ENCODE measurements at places on chromosomes 7 and 10.

DNA sequence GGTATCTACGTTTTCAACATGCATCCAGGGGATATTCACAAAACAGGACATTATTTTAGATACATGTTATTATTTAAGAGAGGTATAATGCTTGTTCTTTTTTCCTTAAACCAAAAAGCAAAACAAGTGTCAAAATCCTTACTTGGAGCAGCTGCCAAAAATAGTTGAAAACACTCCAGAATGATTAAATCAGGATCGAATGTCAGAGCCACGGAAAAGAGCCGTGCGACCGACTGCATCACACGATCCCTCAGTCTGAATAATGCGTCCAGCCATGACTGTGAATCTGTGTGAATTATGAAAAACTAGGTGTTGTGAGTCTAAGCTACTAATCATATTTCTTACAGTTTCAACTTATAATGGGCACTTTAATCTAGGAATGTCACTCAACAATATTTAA is 126.0 kb downstream of the PARD3 start:
- DNase-seq = no peak

GRCh38 chr10:43265799-43266721 is 805 bp downstream of the RASGEF1A start:
- DNase-seq = no peak

GRCh38 chr7:114889646-114890285 is 32.1 kb upstream of the MDFIC start:
- peak; percentile 24 for DNase-seq

DNA sequence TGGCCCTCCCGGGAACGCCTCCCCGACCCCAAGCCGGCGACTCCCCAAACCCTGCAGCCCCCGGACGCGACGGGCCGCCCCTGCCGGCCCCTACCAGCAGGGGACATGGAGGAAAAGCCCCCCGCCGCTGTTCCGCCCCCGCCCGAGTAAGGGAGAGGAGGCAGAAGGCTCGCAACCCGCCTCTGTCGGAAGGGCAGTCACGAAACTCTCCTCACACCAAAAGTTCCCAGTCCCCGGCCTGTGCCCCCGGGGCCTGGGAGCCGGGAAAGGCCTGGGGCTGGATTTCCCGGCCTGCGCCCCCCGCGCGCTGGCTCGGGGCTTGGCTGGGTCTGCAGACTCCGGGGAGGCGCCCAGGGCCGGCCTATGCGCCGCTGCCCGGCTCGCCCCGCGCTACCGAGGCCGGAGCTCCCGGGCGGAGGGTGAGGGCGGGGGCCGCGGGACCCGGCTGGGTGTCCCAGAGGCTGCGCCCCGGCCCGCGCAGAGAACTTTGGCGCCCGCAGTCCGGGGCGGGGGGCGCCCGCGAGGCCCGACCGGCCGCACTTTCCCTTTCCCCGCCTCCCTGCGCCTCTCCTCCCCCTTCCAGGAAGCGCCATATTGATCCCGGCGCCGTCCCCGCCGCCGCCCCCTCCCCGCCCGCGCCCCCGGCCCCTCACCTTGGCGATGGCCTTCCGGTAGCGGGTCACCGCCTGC is 728 bp downstream of the PARD3 start:
- no peak for DNase-seq

DNA sequence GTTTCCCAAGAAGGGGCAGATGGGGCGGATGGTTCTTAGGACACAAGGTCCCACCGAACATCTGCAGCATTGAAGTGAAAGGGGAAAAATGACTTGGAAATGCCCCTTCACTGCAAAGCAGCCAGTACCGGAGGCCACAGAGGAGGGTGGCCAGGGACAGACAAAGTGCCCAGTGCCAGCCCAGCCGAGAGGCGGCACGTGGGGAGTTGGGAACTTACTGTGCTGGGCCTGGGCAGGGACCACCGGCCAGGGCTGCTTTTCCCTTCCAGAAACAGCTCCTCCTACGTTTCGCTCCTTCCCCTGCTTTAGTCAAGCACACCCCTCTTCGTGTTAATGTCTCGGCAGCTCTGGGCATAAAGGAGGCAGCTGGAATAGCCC is 129.2 kb downstream of the TNS3 start:
- DNase-seq = no peak

- DNase-seq = no peak
Measured at GRCh38 chr10:77359287-77359691, 278.3 kb downstream of the KCNMA1 start.

GRCh38 chr7:84228526-84228925 is 33.9 kb upstream of the SEMA3A start:
- no peak for DNase-seq

- no peak for DNase-seq
Measured at GRCh38 chr7:36475381-36475780, 85.7 kb downstream of the ANLN start.

GRCh38 chr10:34698979-34699378 is 116.1 kb downstream of the PARD3 start:
- DNase-seq = no peak

GRCh38 chr10:22429146-22429545 is 83.8 kb downstream of the SPAG6 start:
- DNase-seq = no peak

DNA sequence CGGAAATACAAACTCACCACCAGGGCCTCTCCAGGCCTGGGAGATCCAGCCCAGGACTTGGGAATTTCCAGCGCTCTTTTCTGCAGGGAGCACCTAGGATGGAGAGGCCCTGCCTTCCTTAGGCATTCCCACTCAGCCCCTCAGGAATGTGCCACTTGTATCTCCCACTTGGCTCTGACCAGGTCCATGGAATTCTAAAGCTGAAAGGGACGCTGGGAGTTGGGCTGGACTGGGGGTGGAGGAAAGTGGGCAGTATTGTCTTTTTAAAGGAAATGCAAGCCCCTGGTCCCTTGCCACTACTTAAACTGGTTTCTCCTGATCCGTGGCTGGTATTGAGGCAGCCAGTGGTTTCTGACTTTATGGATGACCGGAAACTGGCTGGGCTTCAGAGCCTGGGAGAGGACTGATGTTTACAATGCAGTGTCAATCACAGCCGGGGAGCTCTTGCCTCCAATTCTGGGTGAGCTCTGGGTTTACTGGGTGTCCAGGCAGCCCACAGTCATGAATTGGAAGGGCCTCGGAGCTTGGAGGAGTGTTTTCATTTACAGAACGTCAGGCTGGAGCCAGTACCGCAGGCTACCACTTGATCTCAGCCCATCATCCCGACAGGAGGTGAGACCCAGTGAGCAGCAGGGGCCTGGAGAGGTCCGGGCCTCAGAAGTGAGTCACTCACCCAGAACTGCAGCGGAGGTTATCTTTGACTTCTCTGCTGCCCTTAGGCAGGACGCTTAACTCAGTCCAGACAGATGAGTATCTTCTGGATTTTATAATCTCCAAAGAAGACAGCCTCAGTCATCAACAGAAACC is 27.3 kb downstream of the AGAP3 start:
- no peak for DNase-seq

GRCh38 chr7:4124556-4125477 is 557.3 kb upstream of the FOXK1 start:
- no peak for DNase-seq

DNA sequence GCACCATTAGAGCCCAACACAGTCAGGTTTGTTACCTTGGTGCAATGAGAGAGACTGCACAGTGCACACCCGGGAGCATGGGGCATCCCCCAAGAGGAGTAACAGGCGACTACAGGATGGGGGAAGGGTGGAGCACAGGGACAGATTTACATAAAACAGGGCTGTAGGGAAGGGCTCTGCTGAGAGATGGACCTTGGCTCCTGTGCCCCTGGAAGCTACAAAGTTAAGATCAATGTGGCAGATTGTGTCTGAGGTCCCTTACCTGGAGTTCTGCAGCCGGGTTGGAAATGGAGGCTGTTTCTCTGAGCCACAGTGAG is 13.7 kb upstream of the SLC18A3 start:
- no peak for DNase-seq

- no peak for DNase-seq
Measured at GRCh38 chr7:88226886-88227516, 7.2 kb upstream of the SRI start.

GRCh38 chr10:63562391-63562790 is 41.2 kb downstream of the REEP3 start:
- DNase-seq = no peak

GRCh38 chr10:62512732-62513475 is 138.7 kb downstream of the ZNF365 start:
- no peak for DNase-seq

GRCh38 chr7:55148571-55148970 is 129.8 kb downstream of the EGFR start:
- DNase-seq = no peak

DNA sequence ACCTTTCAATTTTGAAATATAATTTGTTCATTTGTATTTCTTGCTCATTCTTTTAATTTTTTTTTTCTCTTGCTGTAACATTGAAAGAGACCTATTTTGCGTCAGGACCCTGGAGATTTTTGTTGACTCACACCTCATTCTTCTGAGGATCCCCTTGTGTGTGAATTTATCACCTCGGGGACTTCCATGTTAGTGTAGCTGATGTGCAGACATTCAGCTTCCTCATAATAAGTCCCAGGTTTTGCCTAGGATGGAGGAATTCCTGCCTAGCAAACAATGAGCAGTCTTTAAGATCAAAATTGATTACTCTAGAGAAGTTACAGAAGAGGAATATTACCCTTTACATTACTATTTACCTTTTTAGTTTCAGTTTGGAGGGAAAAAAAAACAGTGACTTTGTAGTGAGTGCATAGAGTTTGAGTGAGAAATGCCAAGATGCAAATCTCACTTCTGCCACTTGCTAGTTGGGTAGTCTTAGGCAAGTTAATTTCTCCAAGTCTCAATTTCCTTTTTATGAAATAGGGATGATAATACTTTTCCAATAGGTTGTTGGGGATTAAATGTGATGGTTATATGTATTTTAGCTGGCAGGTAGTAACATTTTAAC is 14.3 kb downstream of the TES start:
- DNase-seq = no peak

DNA sequence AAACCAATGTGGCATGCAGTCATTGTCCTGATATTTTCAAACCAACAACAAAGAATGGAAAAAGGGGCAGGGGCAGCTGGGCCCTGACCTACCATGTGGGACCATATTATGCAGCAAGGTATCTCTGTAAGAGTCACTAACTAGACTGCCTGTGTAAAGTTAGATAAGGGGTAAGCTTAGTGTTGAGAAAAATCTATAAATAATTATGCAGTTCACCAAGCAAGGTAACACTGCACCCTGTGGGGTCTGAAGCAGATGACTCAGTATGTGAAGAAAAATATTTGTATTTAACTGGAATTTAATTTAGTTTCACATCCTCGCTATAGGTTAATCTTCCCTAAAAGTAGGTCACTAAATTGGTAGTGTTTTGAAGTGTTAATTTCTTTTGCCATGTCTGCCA is 99.3 kb downstream of the PPP1R3A start:
- DNase-seq = no peak

- DNase-seq = no peak
Measured at GRCh38 chr7:119620769-119621168, 652.2 kb upstream of the KCND2 start.

DNA sequence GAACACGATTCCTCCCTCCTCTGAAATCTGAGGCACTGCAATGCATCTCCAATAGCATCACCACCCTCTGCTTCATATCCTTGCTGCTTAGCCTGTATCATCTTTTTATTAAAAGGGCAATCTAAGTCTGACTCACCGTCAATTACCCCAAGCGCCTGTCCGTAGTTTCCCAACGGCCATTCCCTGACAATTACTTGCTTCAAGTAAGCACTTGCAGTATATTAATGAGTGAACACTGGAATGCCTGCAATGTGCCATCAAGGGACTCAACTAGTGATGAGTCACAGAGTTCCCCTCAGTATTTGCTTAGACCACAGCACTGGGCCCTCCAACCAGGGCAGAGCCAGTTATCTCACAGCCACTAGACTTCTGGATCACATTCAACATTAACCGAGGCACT is 19.5 kb upstream of the PPP1R3C start:
- DNase-seq = no peak

DNA sequence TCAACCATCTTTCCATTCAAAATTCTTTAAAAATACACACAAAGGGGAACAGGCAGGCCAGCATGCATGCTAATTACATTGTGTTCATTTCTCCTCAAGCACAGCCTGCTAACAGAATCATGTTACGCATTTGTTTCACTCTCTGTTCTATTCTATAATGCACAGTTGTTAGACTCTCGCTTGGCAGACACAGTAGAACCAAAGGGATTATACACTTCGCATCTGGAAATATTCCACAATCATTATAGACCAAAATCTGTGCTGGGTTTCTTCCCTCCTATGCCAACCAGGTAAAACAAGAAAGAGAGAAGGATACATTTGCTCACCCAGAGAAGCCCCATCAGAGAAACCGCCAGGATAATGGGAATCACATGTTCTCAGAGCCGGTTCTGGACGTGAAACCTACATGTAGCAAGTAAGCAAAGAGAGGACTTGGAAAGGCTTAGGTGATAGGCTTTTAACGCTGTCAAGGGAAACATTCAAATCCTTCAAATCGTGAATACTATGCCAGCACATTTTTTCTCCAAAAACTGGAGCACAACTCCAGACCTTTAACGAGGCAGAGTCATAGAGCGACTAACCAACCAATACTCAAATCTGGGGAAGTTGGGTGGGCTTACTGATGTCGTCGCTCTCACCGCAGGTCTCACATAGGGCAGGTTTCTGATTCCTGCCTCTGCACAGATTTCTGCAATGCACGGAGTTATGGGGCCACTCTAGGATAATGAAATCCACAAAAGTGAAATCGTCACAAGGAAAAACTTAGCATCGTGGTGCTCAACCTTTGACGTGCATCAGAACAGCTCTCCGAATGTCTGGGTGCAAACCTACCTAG is 380.5 kb upstream of the AUTS2 start:
- DNase-seq = no peak

- DNase-seq = no peak
Measured at GRCh38 chr10:51008346-51008745, 65.9 kb upstream of the PRKG1 start.

- DNase-seq = no peak
Measured at GRCh38 chr10:77451886-77452285, 185.7 kb downstream of the KCNMA1 start.

GRCh38 chr7:80450621-80451308 is 61.1 kb downstream of the GNAT3 start:
- no peak for DNase-seq

DNA sequence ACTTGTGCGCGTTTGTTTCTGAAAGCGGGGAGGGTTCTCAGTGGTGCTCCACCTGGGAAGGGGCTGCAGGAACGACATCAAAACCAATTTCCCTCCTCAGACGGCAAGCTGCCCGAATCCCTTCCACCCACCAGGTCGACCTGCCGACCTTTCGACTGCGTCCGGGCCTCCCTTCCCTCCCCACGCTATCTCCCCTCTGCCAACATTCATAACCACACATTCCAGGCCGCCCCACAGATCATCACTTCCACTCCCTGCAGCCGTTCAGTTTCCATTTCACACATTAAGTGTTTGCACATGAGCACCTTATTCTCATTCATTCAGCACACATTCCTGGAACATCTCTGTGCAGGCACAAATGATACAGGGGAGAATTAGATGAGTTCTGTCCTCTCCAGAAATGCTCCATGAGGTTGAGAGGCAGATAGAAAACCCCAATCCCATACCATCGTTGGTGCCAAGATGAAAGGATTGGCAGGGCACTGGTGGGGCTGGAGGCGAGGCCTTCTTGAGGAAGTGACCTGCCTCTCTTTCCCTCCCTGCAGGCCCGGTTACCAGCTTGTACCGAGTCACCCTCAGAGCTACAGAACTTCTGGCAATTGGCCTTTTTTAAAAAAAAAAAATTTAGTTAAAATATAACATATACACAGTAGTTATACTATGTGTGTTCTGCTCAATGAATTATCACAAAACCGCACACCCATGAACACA is 70.0 kb downstream of the MINDY4 start:
- no peak for DNase-seq
